Effector CD4-positive, alpha-beta T cell (primary cell): ENCODE measurements at places on chromosomes 2 and 18.

DNA sequence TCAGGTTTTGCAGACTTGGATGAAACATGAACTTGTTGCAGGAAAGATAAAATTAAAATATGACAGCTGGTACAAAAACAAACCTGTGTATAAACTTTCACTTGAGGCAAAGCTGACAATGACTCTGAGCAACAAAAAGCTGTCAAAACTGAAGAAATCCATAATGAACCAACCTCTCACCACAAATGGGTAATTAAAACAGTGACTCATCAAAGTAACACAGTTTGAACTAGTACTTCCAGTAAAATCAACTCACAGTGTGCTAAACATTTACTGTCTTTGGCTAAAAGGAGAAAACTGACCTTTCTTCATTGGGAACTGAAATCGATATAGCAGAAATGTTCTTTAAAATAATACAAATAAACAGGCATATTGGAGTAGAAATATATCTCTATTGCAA lies 209.7 kb downstream of the WDPCP start:
- DNase-seq = no peak

DNA sequence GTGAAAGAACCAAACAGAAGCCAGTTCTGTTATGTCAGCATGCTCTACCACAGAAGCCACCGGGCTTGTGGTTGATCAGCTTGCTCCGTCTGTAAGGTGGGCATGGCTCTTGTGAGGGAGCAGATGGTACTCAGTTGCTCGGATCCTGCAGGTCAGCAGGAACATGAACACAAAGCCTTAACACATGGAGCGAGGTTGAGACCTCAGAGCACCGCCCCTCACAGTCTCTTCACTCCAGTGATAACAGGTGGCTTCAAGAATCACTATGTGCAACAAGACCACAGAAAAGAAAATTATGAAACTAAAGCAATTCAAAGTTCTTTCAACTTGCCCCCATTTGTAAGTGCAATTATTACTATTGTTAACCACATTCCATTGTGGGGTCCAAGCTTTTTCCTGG lies 72.1 kb downstream of the OSBPL6 start:
- no peak for DNase-seq

DNA sequence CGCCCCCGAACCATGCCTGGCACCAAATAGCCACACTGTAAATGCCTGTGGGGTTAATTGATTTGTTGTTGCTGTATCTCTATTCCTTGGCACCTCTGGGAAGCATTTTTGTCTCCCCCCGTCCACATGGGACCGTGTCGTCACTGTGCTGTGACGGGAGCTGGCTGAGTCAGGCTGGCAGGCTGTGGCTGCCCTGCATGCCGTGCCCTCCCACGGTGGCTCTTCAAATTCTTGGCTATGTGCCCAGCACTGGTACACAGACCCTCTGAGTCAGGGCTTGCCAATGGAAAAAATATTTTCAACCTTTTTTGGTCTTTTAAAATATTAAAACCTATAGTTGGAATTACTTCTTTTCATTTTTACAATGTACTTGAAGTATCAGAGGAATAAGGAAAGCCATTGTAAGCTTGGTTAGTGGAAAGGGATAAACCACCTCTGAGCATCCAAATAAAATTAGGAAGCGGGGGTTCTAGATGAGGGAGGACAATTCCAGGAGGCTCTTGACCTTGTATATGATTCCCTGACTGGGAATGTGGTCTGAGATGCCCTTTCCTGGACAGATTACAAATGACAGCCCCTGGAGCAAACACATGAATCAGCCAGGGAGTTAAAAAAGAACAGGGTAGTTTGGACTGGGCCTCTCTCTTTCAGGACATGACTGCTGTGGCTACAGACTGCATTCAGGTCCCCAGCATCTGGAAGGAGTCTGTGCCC lies 59.4 kb downstream of the DGKD start:
- peak; percentile 35 for DNase-seq

GRCh38 chr2:6937157-6937556 lies 19.9 kb downstream of the RNF144A start:
- no peak for DNase-seq

DNA sequence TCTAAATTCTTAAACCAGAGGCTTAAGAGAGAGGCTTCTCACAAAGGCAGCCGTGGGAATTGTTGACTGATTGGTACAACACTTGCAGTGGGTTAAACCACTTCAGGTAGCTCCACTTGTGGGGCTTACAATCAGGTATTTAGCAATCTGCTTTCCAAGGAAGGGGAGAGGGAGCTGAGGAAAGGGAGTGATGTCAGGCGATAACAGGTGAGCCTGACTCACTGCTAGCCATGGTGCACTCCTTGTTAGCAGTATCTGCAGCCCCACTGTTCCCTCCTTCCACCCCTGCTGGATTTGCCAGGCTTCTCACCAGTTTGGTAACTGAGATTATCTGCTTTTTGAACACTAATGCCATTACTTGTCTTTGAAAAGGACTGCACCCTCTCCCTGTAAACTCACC lies 1056.7 kb upstream of the FANCL start:
- DNase-seq = no peak

DNA sequence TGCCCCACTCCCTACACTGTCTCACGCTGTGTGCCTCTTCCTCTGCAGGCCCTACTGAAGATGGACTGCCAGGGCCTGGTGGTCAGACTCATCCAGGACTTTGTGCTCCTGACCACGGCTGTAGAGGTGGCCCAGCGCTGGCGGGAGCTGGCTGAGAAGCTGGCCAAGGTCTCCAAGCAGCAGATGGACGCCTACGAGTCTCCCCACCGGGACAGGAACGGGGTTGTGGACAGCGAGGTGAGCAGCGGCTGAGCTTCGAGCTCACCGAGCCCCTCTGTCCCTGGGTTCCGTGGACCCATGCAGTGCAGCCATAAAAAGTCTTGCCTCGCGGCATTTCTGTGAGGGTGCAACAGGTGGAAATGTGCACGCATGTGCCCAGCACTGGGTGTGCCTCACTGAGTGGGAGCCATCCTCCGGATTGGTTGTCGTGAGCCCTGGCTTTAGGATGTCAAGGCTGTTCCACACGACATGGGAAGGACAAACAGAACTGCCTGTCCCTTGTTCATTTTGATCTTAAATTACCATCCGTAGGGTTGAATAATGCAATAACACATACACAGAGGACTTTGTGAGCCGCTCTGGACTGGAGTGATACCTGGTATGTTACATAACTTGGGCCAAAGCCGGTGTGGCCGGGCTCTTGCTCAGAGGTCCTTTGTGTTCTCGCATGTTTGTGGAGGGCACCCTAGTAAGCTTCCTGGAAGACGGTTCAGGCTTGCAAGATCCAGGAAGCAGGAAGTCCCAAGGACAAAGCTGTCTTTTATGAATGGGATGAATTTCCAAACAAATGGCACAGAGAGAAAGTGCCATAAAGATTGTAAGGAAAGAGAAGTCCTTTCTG lies 100.9 kb downstream of the SH3BP4 start:
- no peak for DNase-seq

DNA sequence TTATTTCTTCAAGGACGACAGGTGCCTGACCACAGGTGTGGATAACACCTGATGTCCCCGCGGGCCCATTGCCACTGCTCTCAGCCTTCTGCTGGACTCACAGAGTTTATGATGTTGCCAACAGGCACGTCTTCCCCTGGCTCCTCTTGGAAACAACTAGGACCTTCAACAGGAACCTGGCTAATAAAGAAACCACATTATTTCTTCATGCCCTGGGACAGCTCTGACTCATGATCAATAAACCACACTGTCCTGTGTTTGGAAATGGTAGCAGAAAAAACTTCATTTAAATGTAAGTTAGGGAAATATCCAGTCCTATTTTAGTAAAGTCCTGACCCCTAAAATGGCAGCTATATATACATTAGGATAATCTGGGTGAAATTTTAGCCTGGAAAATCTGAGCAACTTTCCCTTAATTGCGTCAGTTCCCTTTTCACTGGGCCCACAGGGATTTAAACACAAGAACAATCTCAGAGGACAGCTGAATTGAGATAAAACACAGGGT lies 158.9 kb downstream of the VAPA start:
- no peak for DNase-seq

DNA sequence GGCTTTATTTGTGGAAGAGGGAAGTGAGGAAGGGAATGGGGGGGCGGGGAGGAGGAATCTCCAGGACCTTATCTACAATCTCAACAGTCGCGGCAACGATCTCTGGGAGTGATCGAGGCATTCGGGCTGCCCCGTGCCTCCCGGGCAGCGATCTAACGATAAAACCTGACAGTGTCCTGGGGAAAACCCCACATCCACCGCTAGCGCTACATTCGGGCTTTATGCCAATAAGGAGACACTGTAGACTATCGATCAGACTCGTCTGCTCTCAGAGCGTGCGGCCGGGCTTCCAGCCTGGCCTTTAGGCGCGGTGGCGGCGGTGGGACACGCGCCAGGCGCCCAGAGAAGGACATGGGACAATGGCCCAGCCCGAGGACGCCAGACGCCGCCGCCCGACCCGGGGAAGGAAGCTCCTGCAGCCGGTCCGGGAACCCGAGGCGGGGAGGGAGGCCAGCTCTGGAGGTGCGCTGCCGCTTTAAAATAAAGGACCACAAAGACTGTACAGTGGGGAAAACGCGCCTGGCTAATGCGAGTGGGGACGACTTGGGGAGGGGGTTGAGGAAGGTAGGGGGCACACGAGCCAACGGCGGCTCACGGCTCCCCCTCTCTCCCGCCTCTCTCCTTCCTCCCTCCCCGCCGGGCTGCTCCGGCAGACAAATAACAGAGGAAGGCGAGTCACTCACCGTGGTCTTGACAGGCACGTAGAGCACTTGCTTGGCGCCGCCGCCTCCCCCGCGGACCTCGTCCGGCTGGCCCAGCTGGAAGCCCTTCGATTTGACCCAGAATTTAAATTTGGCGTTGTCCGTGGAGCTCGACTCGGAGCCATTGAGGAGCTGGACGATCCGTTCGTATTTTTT lies 2.2 kb downstream of the NOL4 start:
- DNase-seq = no peak

DNA sequence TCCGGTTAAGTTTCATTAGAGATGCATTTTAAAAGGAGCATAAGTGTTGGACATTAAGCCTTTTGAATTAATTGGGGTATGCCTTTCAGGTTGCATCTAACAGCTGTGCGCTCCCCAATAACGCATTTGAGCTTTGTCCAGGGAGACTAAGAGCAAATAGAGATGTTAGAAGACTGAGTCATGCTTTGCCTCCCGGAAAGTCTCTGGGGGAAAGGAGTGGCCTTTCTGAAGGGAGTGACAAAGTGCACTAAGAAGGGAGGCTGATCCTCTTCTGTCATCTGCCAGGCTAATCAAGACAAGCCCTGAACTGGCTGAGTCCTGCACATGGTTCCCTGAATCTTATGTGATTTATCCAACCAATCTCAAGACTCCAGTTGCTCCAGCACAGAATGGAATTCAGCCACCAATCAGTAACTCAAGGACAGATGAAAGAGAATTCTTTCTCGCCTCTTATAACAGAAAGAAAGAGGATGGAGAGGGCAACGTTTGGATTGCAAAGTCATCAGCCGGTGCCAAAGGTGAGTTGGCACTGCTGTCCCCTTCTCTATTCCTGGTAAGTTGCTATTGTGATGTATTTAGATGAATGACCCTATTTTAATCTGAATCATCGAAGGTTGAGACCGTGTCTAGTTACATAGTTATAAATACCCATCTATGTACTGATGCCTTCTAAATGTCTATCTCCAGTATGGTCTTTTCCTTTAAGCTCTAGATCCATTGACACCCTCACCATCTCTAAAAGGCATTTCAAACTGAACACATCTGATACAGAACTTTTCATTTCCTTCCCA lies 12.1 kb downstream of the TTL start:
- no peak for DNase-seq

DNA sequence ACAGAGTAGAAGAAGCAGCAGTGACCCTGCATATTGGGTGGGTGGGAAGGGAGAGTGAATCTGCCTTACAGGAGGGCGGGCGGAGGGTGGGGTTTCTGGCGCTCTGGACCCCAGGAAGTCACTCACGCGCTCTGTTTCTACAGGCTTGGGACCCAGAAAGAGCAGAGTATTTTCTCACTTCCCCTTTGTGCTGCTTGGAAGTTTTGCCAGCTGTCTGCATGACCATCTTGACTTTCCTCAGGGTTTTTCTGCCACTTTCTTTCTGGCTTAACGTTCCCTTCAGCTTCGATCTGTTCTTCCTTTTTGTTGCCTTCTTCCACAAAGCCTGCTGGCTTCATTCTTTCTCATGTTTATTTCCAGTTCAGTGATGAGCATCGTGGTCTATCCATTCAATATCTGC lies 383.1 kb downstream of the GALR1 start:
- no peak for DNase-seq

GRCh38 chr18:4319738-4320677 lies 135.1 kb downstream of the DLGAP1 start:
- no peak for DNase-seq

DNA sequence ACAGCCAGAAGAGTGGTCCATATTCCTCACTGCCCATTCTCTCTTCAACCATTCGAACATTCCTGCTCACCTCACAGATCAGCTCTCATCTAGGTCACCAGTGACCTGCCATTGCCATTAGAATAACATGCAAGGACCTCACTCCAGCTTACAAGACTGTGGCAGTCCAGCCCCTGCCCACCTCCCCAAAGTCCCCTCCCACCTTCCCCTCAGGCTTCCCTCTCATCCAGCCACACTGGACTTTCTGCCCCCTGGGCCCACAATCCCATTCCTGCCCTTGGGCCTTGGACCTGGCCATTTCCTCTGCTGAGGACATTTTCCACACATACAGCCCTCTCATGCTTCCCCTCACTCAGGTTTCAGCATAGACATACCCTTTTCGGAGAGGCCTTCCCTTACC lies 5.2 kb upstream of the TMEM177 start:
- no peak for DNase-seq

- no peak for DNase-seq
These were observed 38.2 kb downstream of the SNRPD1 start for GRCh38 chr18:21650311-21650710.

DNA sequence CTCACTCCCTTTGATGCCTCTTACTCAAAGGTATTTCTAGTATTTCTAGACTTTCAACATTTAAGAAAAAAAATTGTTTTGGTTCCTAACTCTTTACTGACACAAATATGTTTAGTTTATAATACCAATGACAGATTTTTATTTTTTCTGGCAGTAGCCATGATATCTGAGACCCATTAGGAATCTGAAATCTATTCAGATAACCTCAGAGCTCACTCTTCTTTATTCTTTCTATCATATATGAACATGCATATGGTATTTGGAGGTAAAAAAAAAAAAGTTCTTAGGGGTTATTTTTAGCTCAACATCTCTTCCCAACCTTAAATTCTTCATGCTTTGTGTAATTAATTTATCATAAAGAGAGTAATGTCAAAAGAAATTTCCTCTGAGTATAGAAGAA lies 465.5 kb downstream of the CDH2 start:
- no peak for DNase-seq

DNA sequence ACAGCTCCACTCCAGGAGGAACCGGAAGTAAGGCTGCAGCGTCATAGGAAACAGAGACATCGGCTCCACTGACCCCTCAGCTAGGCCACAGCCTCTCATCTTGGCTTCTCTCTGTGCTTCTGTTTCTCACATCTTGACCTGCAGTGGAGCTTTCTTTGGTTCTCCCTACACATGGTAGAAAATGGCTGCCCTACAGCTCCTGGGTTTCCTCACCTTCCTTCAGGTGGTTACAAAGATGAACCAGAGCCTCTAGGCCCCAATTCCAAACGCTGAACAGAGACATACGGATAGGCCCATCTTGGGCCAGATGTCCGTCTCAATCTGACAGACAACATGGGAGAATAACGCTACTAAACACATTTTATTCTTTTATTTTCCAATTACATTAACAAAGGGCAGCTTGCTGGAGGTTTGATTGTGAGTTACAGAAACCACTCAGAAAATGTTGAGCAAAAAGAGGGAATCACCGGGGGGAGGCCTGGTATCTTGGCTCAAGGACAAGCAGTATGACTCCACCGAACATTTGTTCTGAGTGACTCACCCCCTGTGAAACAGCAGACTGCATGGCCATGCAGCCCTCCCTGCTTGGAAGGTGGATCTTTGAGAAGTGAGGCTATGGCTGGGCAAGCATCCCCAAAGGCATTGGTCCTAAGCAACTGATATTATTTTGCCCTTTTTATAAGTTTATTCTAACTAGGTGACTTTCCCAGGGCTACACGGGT lies 303.5 kb downstream of the CDCA7 start:
- no peak for DNase-seq
